CD4-positive, alpha-beta memory T cell (primary cell): ENCODE measurements at places on chromosomes 3 and 15. TPM values are rescaled to one million over a fixed set of nuclear protein-coding genes. Genes with fewer than 3 reads are reported as not detected.

GRCh38 chr3:89380016-89380415 is 272.6 kb downstream of the EPHA3 start:
- no peak overlapping the region for H3K27ac ChIP-seq
- no peaks in the 10 kb centered on the region for H3K4me1 ChIP-seq
- no peak for DNase-seq
- no peak overlapping the region for H3K4me3 ChIP-seq
- no peaks in the 10 kb centered on the region for H3K27me3 ChIP-seq

GRCh38 chr15:63405159-63405558 is 23.5 kb upstream of the CA12 start:
- no peaks in the 10 kb centered on the region for H3K36me3 ChIP-seq
- DNase-seq = no peak
- no peak overlapping the region for H3K4me3 ChIP-seq
- H3K27ac ChIP-seq = no peak overlapping the region
- no peaks in the 10 kb centered on the region for H3K4me1 ChIP-seq

DNA sequence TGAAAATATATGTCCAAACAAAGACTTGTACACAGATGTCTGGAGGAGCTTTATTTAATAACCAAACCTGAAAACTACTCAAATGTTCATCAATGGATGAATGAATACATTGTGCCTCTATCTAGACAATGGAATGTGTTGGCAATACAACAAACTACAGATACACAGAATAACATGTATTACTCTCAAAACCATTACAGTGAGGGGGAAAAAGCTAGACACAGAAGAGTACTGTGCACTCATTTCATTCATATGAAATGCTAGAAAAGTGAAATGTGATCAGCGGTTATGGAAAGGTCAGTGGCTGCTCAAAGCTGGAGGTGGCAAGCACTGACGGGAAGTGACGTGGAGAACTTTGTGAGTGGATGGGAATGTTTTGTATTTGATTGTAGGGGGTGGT is 13.2 kb downstream of the STOML1 start:
- peaks cover 28% of the 10 kb centered on the region for H3K4me1 ChIP-seq
- no peak overlapping the region for H3K4me3 ChIP-seq
- no peaks in the 10 kb centered on the region for H3K36me3 ChIP-seq
- H3K27me3 ChIP-seq = no peaks in the 10 kb centered on the region

GRCh38 chr3:56855856-56856512 is 54.2 kb upstream of the ARHGEF3 start:
- no peak overlapping the region for H3K27ac ChIP-seq
- peaks cover 39% of the 10 kb centered on the region for H3K4me1 ChIP-seq
- H3K36me3 ChIP-seq = no peaks in the 10 kb centered on the region

- peak; percentile 37 for DNase-seq
- no peaks in the 10 kb centered on the region for H3K36me3 ChIP-seq
- peak overlapping the region; percentile 79 for H3K27ac ChIP-seq
- H3K4me1 ChIP-seq = peaks cover 46% of the 10 kb centered on the region
These were observed 515 bp downstream of the ADAM10 start for GRCh38 chr15:58748852-58749531.

GRCh38 chr3:148173851-148174250 is 523.9 kb upstream of the AGTR1 start:
- H3K4me3 ChIP-seq = no peak overlapping the region
- H3K4me1 ChIP-seq = no peaks in the 10 kb centered on the region
- no peaks in the 10 kb centered on the region for H3K27me3 ChIP-seq
- no peaks in the 10 kb centered on the region for H3K36me3 ChIP-seq

- peaks cover 12% of the 10 kb centered on the region for H3K4me1 ChIP-seq
- no peak for DNase-seq
- no peak overlapping the region for H3K4me3 ChIP-seq
These were observed 5.9 kb upstream of the INAFM2 start for GRCh38 chr15:40317580-40317979.

The LRRIQ4 gene
- total RNA-seq = not detected

DNA sequence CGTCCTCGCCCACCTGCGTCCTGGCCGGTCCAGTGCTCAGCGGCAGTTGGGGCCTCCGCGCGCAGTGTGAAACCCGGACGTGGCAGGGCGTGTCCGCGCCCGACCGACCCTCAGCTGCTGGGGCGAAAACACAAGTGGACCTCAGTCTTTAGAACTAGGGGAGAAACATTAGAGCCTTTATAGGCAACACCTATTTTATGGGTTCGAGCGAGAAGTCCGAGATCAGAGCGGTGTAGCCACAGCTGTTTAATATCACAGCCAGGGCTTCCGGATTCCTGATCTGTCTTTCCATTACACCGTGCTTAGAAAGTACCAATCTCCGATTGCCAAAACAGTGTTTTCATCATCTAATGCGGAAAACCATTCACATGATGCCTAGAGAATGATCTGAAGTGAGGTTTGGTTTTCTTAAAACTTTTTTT is 506 bp downstream of the RAD51 start:
- peak overlapping the region; percentile 67 for H3K4me3 ChIP-seq
- H3K27me3 ChIP-seq = no peaks in the 10 kb centered on the region
- peak overlapping the region; percentile 95 for H3K27ac ChIP-seq
- H3K4me1 ChIP-seq = peaks cover 13% of the 10 kb centered on the region

DNA sequence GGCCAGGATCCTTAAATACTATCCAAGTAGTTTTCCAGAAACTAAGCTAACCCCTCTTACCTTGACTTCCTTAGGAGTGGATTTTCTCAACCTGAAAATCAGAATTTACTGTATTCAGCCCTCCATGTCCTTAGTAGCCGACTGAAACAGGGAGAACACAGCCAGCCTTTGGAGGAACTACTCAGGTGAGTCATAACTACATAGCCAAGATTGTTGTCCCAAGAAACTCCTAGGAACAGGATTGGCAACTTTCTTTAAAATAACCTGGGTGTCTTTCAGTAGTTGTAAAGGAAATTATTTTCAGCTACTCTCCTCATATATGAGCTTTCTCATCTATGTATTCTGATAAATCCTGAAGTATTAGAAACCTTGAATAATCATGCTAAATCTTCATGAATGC is 22.3 kb downstream of the FANCD2OS start:
- H3K27me3 ChIP-seq = no peaks in the 10 kb centered on the region
- DNase-seq = no peak
- no peaks in the 10 kb centered on the region for H3K36me3 ChIP-seq
- H3K4me1 ChIP-seq = no peaks in the 10 kb centered on the region

- no peaks in the 10 kb centered on the region for H3K27me3 ChIP-seq
- no peaks in the 10 kb centered on the region for H3K36me3 ChIP-seq
- no peak overlapping the region for H3K27ac ChIP-seq
These were observed 44.1 kb downstream of the CPN2 start for GRCh38 chr3:194306771-194307640.

The WWTR1 gene
- total RNA-seq = 1.2 TPM

DNA sequence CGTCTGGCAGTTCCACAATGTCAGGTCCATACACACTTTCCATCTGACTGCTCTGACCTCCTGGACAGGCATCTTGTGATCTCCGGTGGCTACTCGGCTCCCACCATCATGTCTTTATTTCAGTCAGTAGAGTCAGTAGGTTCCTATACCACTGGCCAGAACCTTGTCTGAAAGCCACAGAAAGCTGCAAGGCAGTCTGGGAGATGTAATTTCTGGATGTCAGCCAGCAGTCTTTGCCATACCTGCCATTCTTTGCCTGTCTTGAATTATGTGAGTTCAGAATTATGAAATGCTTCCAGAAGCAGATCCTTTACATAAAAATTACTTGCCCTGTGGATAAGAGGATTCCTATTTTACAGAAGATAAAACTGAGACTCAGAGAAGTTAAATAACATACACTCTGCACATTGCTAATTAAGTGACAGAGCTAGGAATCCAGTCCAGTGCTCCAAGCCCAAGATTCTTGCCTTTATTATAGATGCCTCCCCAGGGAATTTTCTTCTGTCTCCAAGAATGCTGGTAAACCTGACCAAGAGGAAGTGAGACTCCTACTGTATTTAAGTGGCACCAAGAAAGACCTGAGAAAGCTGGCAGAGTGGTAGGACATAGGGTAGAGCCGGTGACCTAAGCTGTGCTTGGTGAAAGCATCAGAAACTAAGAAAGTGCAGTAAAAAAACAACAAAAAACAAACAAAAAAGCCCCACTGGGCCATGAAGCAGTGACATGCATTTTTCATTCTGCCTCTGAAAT is 75.6 kb downstream of the IQCH start:
- H3K4me1 ChIP-seq = no peaks in the 10 kb centered on the region
- no peaks in the 10 kb centered on the region for H3K27me3 ChIP-seq
- no peak for DNase-seq
- H3K36me3 ChIP-seq = no peaks in the 10 kb centered on the region
- H3K4me3 ChIP-seq = no peak overlapping the region
- no peak overlapping the region for H3K27ac ChIP-seq

DNA sequence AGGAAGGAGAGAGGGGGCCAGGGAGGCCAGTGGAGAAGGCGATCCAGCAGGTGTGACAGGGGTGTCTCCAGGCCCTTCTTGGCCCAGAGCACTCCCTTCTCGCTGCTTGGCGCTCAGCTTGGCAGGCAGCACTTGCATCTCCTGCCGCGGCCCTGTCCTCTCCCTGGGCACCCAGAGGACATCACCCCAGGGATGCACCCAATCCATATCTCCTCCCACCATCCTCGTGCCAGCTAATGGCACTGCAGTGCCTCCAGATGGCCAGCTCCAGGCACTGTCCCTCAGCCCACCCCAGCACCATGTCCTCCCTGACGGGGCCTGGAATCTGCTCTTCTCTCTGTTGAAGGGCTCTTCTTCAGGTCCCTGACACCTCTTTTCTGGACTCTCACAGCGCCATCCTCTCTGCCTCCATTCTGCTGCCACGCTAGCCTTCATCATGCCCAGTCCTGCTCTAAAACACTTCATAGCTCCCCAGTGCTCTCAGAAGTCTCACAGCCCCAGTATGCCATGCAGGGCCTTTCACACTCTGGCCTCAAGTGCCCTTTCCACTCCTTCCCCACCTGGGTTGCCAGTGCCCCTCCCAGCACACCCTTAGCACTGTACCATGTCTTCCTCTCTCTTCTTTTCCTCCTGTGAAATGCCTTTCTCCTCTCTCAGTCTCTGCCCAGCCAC is 106.8 kb upstream of the SLC6A11 start:
- H3K27ac ChIP-seq = no peak overlapping the region
- peaks cover 4% of the 10 kb centered on the region for H3K4me1 ChIP-seq
- no peaks in the 10 kb centered on the region for H3K36me3 ChIP-seq

The GHSR gene
- not detected for total RNA-seq

- peaks cover 36% of the 10 kb centered on the region for H3K4me1 ChIP-seq
- DNase-seq = no peak
These were observed 113.5 kb upstream of the BHLHE40 start for GRCh38 chr3:4865714-4866113.

DNA sequence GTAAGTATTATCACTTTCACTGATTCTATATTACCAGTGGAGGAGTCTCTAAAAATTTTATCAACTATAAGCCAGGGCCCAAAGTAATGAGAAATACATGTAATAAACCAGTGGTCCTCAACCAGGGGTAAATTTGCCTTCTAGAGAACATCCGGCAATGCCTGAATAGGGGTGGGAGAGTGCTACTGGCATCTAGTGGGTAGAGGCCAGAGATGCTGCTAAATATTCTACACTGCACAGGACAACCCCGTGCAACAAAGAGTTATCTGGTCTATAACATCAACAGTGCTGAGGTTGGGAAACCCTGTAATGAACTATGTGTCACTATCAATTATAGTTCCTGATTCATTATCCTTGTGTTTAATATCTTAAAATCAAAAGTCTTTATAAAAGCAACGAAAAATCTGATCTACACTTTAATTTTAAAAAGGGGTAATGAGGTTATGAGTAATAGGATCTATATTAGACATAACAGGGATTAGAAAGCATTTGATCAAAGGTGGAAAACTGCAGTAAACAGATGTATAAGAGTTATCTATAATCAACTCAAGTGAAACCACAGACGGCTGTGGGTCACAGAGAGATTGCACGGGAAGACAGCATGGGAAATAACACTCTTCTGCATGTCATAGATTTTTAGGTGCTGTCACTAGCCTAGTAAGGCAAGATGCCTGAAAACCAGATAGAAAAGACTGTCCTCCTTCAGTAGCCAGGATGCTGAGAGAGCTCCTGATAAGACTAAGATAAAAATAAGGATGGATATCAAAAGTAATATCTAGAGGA is 2.0 kb downstream of the LYSMD2 start:
- no peaks in the 10 kb centered on the region for H3K36me3 ChIP-seq
- no peaks in the 10 kb centered on the region for H3K27me3 ChIP-seq

The KLF15 gene
- total RNA-seq = 0.72 TPM

DNA sequence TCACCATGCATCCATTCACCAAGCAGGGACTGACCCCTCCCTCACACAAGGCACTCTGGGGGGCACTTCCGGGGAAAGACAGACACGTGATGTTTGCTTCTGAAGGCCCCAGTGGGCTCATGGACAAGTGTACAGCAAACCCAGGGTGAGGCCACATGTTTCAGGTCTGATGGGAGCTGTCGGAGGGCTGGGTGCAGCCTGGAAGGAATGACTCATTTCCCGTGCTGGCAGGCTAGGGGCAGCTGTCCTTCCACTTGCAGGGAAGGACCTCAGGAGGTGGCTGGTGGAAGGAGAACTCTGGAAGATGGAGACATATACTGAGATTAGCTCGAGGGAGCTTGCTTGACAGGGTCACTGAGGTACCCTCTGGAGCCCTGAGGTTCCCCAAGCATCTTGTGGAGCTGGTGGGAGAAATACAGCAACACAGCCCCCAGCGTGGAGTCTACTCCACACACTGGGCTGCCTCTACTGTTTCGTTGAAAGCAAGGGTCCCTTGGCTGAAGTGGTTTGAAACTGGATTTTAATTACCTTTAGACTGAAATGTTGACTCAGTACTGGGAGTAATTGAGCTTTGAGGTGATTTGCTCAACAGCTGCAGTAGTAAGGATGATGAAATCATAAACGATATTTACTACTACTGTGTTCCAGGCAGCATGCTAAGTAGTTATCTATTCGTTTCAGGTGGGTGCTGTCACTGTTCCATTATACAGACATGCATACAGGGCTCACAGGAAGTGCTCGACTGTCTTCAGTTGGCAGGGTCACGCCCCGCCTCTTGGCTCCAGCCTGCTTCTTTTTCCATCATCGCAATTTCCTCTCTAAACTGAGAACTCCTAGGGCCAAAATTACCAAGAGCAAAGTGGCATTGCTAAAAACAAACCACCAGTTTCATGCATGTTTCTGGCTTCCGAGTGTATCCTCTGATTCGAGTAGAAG is 230.4 kb downstream of the ADAMTS17 start:
- no peak overlapping the region for H3K4me3 ChIP-seq
- no peaks in the 10 kb centered on the region for H3K27me3 ChIP-seq
- H3K27ac ChIP-seq = peak overlapping the region; percentile 26

DNA sequence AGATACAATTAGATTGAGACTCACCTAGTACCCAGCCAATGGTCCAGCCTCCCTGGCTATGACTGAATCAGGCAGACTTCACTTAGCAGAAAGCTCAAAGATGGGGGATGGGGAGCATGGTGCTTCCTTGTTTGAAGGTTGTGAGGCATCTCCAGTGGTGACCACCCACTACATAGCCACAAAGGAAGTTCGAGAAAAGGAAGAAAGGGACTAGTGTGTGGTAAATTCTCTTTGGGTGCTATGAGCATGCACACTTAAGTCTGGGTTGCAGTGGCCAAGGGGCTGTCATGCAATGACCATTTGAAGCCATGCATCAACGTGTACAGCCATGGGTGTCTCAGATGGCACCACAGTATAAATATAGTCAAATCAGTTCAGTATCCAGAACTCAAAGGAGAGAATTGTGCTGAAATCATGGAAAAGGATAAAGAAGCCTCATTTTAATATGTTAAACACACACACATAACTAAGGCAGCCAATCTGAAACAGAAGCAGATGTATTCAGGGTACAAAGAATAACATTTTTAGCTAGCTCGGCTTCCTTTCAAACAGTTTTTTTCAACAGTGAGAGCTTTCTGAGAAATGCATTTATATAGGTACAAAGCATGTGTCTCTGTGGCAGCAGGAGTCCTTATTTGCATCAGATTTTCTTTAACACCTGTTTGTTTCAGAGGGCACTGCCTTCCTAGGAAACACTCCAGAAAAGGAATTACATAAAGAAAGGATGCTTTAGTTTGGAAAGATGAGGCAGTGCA is 275.5 kb downstream of the GAP43 start:
- DNase-seq = no peak
- H3K27me3 ChIP-seq = no peaks in the 10 kb centered on the region
- no peak overlapping the region for H3K4me3 ChIP-seq
- H3K36me3 ChIP-seq = no peaks in the 10 kb centered on the region
- no peaks in the 10 kb centered on the region for H3K4me1 ChIP-seq
